ENCODE measurements at places on chromosomes 4 and X. TPM values are rescaled to one million over a fixed set of nuclear protein-coding genes. Genes with fewer than 3 reads are reported as not detected.

Gene TTC29
- not detected for total RNA-seq

Gene SSX4
- total RNA-seq, result 3.0 TPM

Gene IL3RA
- not detected for total RNA-seq

Gene PQBP1
- 197 TPM for total RNA-seq

Gene S100P
- 16.8 TPM for total RNA-seq

Gene ARMCX1
- 0.38 TPM for total RNA-seq

Gene FAM241A
- total RNA-seq, result 5.0 TPM

DNA sequence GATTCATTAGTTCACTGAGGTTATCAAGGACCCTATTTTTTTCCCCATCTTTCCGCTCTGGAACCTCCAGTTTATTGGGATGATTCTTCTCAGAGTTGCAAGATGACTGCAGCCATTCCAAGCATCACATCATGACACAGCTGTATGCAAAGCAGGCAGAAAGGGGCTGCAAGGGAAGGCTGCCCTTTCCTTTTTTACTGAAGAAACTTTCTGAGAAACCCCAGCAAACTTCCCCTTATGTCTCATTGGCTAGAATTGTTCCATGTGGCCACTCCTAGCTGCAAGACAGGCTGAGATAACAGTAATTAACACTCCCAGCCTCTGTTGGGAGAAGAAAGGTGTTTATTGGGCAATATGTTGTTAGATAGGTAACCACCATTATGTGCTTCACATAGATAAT lies 102.6 kb downstream of the SATL1 start:
- no peak overlapping the region for H3K27ac ChIP-seq
- no peak overlapping the region for H3K4me3 ChIP-seq
- no peaks in the 10 kb centered on the region for H3K4me1 ChIP-seq
- H3K36me3 ChIP-seq, result no peaks in the 10 kb centered on the region
- H3K27me3 ChIP-seq, result no peaks in the 10 kb centered on the region
- DNase-seq, result no peak

GRCh38 chr4:146548443-146548842 lies 26.7 kb upstream of the SLC10A7 start:
- no peak overlapping the region for H3K4me3 ChIP-seq
- no peaks in the 10 kb centered on the region for H3K4me1 ChIP-seq
- H3K27me3 ChIP-seq, result no peaks in the 10 kb centered on the region
- DNase-seq, result no peak
- no peaks in the 10 kb centered on the region for H3K36me3 ChIP-seq
- H3K27ac ChIP-seq, result no peak overlapping the region

DNA sequence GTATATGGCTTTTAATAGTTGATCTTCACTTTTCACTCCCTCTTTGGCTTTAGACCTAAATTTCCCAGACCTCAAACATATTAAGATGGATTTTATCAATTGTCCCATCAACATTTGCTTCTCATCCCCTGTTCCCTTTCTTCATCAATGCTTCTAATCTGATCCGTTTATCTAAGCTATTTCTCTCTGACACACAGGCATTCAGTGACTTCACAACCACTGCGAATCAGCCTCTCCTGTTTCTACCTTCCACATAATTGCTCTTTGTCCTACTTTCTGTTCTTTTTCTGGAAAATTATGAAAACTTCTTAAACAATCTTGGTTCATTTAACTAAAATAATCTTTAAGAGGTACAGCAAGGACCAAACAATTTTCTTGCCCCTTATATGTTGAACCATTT lies 115.2 kb downstream of the GLRA3 start:
- DNase-seq, result no peak
- H3K4me1 ChIP-seq, result no peaks in the 10 kb centered on the region
- no peak overlapping the region for H3K27ac ChIP-seq
- H3K4me3 ChIP-seq, result no peak overlapping the region
- no peaks in the 10 kb centered on the region for H3K27me3 ChIP-seq

DNA sequence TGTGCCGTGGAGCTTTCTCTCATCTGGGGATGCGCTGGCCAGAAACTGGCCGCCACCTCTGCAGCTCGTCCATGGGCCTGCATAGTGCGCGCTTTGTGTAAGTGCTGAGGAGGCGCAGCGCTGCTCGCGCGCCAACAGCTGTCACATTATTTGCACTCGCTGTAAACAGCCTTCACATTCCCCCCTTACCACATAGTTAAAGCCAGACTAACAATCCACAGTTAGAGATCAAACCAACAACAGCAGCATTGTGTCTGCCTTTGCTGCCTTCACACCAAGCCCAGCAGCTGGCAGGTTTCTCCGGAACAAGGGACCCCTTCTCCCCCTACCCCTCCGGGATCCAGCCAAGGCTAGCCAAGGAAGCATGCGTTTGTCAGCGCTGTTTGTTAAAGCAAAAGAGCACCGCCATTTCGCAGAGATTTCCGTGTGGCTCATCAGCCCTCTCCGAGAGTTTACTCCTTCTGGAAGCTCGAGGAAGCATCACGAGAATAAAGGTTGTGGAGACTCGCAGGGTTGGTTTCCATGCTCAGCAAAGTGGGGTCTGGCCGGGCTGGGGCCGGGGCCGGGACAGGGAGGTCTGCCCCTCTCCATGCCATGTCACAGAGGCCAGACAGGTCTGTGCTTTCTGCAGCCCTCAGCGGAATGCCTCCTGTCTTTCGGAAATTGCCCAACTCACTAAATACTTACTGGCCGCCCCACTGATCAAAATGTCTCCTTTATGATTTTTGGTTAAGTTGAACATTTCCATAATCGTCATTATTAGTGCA lies 11.0 kb downstream of the BCOR start:
- H3K27me3 ChIP-seq, result no peaks in the 10 kb centered on the region
- no peak overlapping the region for H3K27ac ChIP-seq
- DNase-seq, result no peak
- H3K36me3 ChIP-seq, result peaks cover 61% of the 10 kb centered on the region
- H3K4me1 ChIP-seq, result peaks cover 70% of the 10 kb centered on the region

DNA sequence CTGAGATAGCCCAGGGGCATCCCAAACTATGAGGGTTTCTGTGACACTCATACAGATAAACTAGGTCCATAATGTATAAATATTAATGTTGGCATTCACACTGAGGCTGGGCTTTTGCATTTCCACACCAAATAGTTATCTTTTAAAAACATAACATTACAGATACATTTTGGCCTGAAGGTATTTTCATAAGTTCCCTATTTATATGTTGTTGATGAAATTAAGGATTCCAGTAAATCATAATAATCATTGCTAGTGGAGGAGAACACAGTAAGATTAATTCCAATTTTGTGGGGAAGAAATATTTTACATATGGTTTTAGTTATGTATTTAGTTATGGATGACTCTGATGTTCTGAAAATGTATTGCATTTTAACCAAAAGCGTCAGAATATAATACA lies 479.6 kb downstream of the CCSER1 start:
- no peak overlapping the region for H3K27ac ChIP-seq
- H3K27me3 ChIP-seq, result no peaks in the 10 kb centered on the region
- no peak for DNase-seq
- H3K4me1 ChIP-seq, result no peaks in the 10 kb centered on the region
- no peaks in the 10 kb centered on the region for H3K36me3 ChIP-seq

DNA sequence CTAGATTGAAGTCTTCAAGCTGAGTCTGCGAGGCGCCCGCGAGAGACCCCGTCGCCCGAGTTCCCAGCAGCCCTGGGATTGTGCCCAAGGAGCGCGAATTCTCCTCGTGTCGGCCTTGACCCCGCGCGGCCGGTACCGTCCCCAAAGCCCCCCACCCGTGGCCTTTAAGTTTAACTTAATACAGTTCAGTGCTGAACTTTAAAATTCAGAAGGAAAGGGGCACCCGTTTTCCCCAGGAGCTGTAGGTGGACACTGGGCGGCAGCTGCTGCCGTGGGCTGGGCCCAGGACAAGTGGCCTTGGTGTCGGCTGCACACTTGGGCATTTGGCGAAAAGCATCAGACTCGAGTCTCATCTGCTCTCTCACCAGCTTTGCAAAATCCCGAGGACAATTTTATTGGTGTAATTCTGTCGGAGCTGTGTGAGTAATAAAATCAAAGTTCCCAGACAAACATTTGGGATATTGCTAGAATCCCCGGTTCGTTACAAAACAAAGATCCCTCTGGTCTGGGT lies 634 bp downstream of the CWH43 start:
- H3K36me3 ChIP-seq, result no peaks in the 10 kb centered on the region
- H3K4me1 ChIP-seq, result no peaks in the 10 kb centered on the region

DNA sequence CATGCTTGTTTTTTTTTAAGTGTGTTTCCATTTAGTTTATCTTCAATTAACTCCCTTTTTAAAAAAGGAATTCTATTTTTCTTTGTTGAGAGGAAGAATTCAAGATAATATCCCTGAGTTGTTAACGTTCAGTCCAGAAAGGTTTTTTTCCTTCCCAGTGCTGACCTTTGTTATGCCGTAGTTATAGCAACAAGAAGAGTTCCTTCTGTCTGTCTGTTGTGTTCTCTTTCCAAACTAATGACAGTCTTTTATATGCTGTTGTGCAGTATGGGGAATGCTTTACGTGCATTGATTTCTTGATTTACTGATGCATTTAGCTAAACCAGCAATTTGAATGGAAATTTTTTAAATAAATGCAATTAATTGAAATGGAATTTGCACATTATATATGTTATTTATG lies 6.6 kb upstream of the CXXC4 start:
- no peaks in the 10 kb centered on the region for H3K27me3 ChIP-seq
- no peak for DNase-seq
- no peak overlapping the region for H3K27ac ChIP-seq
- H3K4me1 ChIP-seq, result no peaks in the 10 kb centered on the region
- no peak overlapping the region for H3K4me3 ChIP-seq
- H3K36me3 ChIP-seq, result no peaks in the 10 kb centered on the region

DNA sequence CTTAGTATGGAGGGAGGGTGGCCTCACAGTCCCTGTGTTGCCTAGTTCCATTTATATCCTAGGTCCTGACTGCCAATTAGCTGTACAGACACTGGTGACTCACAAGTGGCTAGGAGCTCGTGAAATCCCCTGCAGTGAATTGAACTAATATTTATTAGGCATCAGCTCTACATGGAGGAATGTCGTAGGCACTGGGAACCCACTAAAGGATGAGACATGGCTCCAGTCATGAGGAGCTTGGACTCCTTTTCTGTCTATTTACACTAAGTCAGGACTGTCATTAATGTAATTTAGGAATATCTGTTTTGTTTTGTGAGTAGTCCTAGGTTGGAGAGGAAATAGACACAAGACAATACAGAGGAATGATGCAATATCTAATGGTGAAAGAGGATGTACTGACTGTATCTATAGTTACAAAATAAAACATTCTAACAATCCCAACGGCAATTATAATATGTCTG lies 67.7 kb downstream of the MID1IP1 start:
- H3K27me3 ChIP-seq, result no peaks in the 10 kb centered on the region
- H3K27ac ChIP-seq, result no peak overlapping the region
- DNase-seq, result no peak

- no peaks in the 10 kb centered on the region for H3K4me1 ChIP-seq
- no peaks in the 10 kb centered on the region for H3K27me3 ChIP-seq
- no peak for DNase-seq
- no peaks in the 10 kb centered on the region for H3K36me3 ChIP-seq
- H3K4me3 ChIP-seq, result no peak overlapping the region
Observed at GRCh38 chr4:163447481-163447880, 26.1 kb downstream of the TKTL2 start.
